Activated T-cell treated with anti-CD3 and anti-CD28 coated beads, Interleukin-2, amount 50 U/mL, for 4 hours (primary cell): ENCODE measurements at places on chromosomes 2 and 18. TPM values are rescaled to one million over a fixed set of nuclear protein-coding genes. Genes with fewer than 3 reads are reported as not detected.

The CGREF1 gene
- 2.6 TPM for total RNA-seq

The SLC14A1 gene
- not detected for total RNA-seq

The C2orf72 gene
- total RNA-seq, result 0.10 TPM

The LCT gene
- 0.21 TPM for total RNA-seq

The SH3RF3 gene
- 0.33 TPM for total RNA-seq

The IL36B gene
- not detected for total RNA-seq

The SMARCAL1 gene
- total RNA-seq, result 18.2 TPM
